ENCODE measurements at places on chromosomes 2 and 18.

- no peak for DNase-seq
Measured at GRCh38 chr2:44116319-44116718, 52.4 kb upstream of the PPM1B start.

DNA sequence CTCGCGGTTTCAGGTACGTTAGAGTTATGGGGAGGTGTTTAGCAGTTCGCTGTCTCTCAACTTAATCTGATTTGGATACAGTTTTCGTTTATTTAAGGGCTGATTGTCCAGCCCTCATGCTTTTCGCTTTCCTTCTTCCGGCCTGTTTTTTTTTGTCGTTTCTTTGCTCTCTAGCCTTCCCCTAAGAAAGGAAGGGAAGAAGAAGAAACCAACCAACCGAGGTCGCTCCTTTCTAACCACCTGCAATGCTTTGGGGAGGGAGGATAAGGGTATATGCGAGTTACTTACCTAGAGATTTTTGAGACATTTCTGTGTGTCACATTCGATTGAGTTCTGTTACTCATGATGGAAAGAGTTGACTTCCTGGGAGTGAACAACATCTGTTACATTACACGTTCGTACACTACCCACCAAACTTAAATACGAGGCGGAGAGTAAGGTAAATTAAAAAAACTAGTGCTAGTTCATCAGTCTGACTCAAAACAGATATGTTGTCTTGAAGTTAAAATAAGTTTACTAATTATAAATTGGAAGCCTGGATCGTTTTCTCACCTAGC is 918 bp downstream of the EIF5B start:
- no peak for DNase-seq

- DNase-seq, result no peak
Measured at GRCh38 chr2:206558492-206558891, 83.8 kb upstream of the FAM237A start.

GRCh38 chr2:168245074-168245825 is 2.1 kb downstream of the STK39 start:
- DNase-seq, result no peak

- DNase-seq, result peak; percentile 82
Measured at GRCh38 chr2:237072067-237072931, 13.4 kb upstream of the COPS8 start.

- no peak for DNase-seq
Measured at GRCh38 chr2:53170466-53170865, 597.1 kb upstream of the CHAC2 start.
